RWPE2 (cell line): ENCODE measurements at places on chromosomes 1 and 21.

- H3K27me3 ChIP-seq = no peaks in the 10 kb centered on the region
- no peaks in the 10 kb centered on the region for H3K36me3 ChIP-seq
- H3K4me1 ChIP-seq = no peaks in the 10 kb centered on the region
- no peak overlapping the region for H3K4me3 ChIP-seq
Measured at GRCh38 chr1:152148981-152149380, 10.0 kb downstream of the RPTN start.

- no peak for DNase-seq
- no peaks in the 10 kb centered on the region for H3K36me3 ChIP-seq
- H3K4me1 ChIP-seq = no peaks in the 10 kb centered on the region
Measured at GRCh38 chr1:210217482-210217881, 15.1 kb upstream of the SERTAD4 start.

DNA sequence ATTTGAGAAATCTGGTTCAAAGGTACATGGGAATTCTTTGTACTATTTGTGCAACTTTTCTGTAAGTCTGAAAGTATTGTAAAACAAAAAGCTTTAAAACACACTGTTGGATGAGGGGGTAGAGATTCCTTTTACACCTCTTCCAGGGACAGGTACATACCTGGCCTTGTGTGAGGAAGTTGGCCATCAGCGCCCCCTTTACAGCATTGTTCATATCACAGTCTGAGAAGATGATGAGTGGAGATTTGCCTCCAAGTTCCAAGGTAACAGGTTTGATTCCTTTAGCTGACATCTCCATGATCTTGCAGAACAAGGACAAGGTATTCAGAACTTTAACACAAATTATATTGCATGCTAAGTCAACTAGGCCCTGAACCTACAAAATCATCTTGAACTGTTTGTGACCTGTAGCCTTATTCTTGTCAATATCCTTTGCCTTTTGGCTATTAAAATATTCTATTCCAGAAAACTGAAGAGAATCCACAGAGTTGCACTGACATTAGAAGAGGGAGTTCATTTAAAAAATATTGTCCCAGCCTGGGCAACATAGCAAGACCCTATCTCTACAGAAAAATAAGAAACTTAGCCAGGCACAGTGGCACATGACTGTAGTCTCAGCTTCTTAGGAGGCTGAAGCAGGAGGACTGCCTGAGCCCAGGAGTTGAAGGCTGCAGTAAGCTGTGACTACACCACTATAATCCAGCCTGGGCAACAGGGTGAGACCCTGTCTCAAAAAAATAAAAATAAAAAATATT is 18.9 kb downstream of the ALDH9A1 start:
- H3K4me1 ChIP-seq = no peaks in the 10 kb centered on the region
- no peaks in the 10 kb centered on the region for H3K27me3 ChIP-seq
- H3K4me3 ChIP-seq = no peak overlapping the region
- no peak for DNase-seq

DNA sequence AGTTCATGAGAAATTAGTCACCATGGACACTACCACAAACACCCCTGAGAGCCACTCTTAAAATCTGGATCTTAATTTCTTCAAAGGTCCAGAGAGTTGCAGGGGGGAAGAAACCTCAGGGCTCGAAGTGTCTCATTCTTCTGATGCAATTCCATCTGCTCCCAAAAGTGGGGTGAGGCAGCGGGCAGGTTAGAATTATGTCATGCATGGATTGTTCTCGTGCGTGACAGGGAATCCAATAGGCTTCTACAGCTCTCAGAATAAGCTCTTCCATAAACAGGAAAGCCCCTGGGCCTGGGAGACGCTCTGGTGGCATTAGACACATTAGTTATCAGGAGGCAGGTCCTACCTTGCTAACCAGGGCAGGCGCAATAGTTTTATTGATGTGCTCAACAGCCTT is 8.4 kb downstream of the ENO1 start:
- peaks cover 98% of the 10 kb centered on the region for H3K36me3 ChIP-seq
- H3K4me3 ChIP-seq = no peak overlapping the region
- DNase-seq = no peak
- peaks cover 43% of the 10 kb centered on the region for H3K4me1 ChIP-seq
- peak overlapping the region; percentile 97 for H3K27ac ChIP-seq

- H3K27me3 ChIP-seq = no peaks in the 10 kb centered on the region
- no peak overlapping the region for H3K4me3 ChIP-seq
- DNase-seq = no peak
Measured at GRCh38 chr1:162033428-162033827, 9.8 kb upstream of the OLFML2B start.

DNA sequence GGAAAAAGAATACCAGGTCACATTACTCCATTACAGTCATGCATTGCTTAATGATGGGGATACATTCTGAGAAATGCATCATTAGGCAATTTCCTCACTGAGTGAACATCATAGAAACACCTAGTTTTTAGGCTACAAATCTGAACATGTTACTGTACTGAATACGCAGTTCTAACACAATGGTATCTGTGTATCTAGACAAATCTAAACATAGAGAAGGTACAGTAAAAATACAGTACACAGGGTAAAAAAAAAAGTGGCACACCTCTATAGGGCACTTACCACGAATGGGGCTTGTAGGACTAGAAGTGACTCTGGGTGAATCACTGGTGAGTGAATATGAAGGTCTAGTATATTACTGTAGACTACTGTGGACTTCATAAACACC is 115.7 kb downstream of the AKT3 start:
- 0 out of 2 replicates have a peak, but pooled peaks cover 7% of the 10 kb centered on the region for H3K36me3 ChIP-seq
- H3K4me1 ChIP-seq = peaks cover 33% of the 10 kb centered on the region
- H3K27me3 ChIP-seq = no peaks in the 10 kb centered on the region
- no peak for DNase-seq
- H3K4me3 ChIP-seq = no peak overlapping the region

DNA sequence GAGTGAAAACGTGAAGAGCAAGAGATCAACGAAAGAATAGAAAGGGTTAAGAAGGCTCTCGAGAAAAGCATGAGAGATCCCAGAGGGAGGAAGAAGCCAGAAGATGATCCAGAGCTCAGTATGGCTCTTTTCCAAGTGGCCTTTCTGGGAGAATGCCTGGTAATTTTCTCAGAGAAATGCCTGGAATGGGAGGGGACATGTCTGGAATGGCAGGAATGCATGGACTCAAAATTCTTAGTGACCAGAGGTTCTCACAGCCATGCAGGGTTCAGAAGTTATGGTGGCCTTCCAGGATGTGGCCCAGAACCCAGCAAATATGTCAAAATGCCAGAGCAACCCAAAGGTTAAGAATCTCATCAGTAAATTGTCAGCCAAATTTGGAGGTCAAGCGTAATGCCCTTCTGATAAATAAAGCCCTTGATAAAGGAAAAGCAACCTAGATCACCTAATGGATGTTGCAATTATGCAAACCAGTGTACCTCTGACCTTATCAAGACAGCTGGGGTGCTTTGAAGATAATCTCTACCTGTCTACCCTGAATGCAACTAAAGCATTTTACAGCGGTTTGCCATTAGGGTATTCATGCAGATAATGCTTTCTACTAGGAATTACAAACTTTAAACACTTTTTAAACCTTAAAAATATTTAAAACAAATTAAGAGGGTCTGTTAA is 53.1 kb downstream of the NBPF6 start:
- no peaks in the 10 kb centered on the region for H3K36me3 ChIP-seq
- no peak for DNase-seq
- H3K27me3 ChIP-seq = no peaks in the 10 kb centered on the region
- H3K4me1 ChIP-seq = peaks cover 6% of the 10 kb centered on the region

- H3K4me1 ChIP-seq = peaks cover 8% of the 10 kb centered on the region
- no peak for DNase-seq
- H3K36me3 ChIP-seq = peaks cover 100% of the 10 kb centered on the region
- H3K4me3 ChIP-seq = no peak overlapping the region
Measured at GRCh38 chr1:39569034-39569433, 7.6 kb downstream of the PABPC4 start.

DNA sequence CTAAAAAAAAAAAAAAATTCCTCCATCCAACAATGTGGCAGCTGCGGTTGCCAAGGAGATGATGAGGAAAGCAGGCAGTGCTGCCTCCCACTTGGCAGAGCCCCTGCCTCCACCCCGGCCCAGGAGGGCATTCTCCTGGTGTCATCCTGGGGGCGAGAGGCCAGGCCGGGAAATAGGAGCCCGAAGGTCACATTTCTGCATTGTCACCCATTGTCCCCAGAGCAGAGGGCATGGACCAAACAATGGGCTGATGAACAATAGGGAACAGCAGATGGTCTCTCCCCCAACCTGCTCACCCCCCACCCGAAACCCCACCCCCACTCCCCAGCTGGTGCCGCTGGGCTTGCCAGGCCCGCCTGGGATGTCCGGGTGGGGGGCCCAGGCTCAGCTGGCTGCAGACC is 37.3 kb downstream of the CAMK2N1 start:
- H3K4me1 ChIP-seq = peaks cover 14% of the 10 kb centered on the region
- no peak overlapping the region for H3K27ac ChIP-seq

DNA sequence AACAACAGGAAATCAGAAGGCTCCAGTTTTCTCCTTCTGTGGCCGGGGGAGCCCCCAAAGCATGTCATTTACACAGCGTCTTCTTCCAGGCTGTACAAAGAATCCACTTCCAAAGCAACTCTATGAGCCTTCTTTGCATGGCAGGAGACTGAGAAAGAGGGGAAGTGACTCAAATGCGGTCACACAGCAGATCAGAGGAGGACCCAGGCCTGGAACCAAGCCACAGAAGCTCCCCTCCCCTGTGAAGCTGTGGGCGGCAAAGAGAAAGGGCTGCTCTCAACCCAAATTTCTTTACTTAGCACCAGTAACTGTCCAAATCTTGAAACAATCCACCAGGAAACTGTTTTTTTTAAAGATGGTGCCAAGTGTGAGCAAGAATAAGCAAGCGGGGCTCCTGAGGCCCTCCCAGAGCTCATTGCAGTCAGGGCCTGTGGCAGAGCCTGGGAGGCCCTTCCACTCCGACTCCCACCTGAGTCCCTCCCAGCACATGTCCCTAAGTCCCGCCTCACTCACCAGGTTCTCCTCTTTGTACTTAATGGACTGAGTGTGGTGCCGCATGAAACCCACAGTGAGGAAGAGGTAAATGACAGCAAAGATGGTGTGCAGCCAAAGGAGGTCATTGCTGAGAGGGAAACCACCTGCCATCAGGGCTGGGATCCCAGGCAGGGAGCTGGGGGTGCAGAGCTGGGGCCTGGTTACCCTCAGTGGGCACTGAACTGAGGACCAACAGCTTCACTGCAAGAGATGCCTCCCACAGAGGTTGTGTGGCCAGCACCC is 15.9 kb downstream of the TMEM63A start:
- no peaks in the 10 kb centered on the region for H3K4me1 ChIP-seq
- no peak for DNase-seq
- H3K27ac ChIP-seq = no peak overlapping the region
- 0 out of 2 replicates have a peak, but pooled peaks cover 3% of the 10 kb centered on the region for H3K36me3 ChIP-seq
- no peak overlapping the region for H3K4me3 ChIP-seq

DNA sequence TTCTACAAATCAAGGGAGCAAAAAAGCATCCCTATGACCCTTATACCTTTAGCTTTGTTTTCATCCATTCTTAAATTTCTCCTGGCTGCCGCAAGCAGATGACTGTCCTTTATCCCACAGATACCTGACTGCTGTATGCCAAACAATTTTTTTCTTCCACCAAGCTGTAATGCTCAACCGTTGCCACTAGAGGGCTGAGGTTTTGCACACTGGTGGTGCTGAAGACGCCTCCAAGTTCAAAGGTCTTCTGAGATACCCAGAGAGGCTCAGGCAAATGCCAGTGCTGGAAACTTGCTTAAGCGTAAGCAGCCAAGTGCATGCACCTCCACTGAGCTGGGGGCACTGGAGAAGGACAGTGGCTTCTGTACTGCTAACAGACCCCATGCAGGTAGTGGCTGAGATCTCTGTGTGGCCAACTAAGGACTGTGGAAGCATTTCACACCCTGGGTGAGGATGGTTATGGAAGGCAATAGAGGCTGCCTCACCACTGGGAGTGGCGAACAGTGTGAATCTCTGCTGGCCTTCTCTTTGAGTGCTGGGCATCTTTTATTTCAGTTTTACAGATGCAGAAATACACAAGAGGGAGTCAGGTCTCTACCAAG is 28.5 kb downstream of the CNIH3 start:
- no peaks in the 10 kb centered on the region for H3K36me3 ChIP-seq
- no peak overlapping the region for H3K4me3 ChIP-seq
- H3K27ac ChIP-seq = no peak overlapping the region

- DNase-seq = no peak
- H3K27me3 ChIP-seq = no peaks in the 10 kb centered on the region
- no peaks in the 10 kb centered on the region for H3K4me1 ChIP-seq
- peaks cover 50% of the 10 kb centered on the region for H3K36me3 ChIP-seq
- no peak overlapping the region for H3K27ac ChIP-seq
Measured at GRCh38 chr1:244406337-244406736, 45.4 kb downstream of the ADSS2 start.

- no peak overlapping the region for H3K4me3 ChIP-seq
- peaks cover 10% of the 10 kb centered on the region for H3K27me3 ChIP-seq
- no peaks in the 10 kb centered on the region for H3K36me3 ChIP-seq
- DNase-seq = no peak
- H3K4me1 ChIP-seq = no peaks in the 10 kb centered on the region
Measured at GRCh38 chr1:154749078-154749760, 120.9 kb downstream of the KCNN3 start.

GRCh38 chr1:186535388-186536133 is 74.6 kb upstream of the PDC start:
- no peaks in the 10 kb centered on the region for H3K27me3 ChIP-seq
- H3K4me1 ChIP-seq = peaks cover 28% of the 10 kb centered on the region
- H3K36me3 ChIP-seq = no peaks in the 10 kb centered on the region
- H3K4me3 ChIP-seq = no peak overlapping the region

DNA sequence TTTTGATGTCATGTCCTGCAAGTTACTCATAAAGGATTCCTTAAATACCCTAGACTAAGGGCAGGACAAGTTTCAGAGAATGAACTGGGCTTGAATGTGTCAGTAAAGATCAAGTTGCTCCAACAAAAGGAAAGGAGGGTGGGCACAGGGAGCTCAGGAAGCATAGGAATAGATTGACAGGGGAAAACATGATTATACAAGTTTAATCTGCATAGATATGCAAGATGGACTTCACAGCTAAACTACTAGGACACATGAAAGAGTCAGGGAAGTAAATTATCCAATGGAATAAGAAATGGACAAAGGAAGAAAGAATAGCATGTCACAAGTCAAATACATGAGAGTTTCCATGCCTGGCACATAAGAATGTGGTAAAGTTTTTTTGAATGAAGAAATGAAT is 203.9 kb upstream of the SAMSN1 start:
- no peaks in the 10 kb centered on the region for H3K4me1 ChIP-seq
- H3K4me3 ChIP-seq = no peak overlapping the region
- peaks cover 3% of the 10 kb centered on the region for H3K27me3 ChIP-seq
- H3K27ac ChIP-seq = no peak overlapping the region
- H3K36me3 ChIP-seq = no peaks in the 10 kb centered on the region
- no peak for DNase-seq
